ENCODE measurements at places on chromosomes 6 and 20. TPM values are rescaled to one million over a fixed set of nuclear protein-coding genes. Genes with fewer than 3 reads are reported as not detected.

DNA sequence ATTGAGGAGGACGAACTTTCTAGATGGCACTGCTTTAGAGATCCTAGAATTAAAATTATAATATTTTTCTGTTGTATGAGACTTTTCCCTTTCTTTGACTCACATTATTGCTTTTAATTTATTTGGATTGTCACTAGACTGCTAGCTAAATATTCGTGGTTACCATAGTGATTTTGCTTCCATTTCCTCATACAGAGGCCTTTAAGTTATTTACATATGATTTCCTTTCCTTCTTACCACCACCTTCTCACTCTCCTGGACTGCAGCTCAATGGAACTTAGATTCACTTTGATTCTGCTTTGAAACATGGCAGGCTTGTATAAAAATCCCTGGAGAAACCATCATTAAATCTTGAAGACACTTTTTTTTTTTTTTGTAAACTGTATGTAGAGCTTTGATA lies 222.9 kb downstream of the LAMA2 start:
- no peak for DNase-seq

DNA sequence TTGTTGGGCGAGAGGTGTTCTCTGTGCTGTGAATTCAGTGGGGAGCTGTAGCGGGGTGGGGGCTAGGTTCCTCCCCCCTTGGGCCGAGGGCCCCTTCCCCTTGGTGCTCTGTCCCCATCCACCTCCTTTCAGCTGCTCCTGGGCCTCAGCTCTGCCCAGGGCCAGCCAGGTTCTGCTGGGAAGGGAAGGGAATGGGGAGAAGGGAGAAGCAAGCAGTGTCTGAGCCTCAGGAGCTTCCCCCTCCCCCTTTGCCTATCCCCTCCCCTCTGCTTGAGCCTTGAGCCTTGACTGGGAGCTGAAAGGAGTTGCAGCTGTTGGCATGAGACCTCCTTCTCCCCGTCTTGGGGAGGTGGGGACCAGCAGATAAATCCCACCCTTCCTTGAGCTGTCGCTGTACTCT lies 576 bp upstream of the RRP36 start:
- no peak for DNase-seq

- no peak for DNase-seq
These were observed 211.4 kb upstream of the SGK1 start for GRCh38 chr6:134529305-134529704.

- no peak for DNase-seq
These were observed 10.5 kb downstream of the SAYSD1 start for GRCh38 chr6:39104528-39104927.

DNA sequence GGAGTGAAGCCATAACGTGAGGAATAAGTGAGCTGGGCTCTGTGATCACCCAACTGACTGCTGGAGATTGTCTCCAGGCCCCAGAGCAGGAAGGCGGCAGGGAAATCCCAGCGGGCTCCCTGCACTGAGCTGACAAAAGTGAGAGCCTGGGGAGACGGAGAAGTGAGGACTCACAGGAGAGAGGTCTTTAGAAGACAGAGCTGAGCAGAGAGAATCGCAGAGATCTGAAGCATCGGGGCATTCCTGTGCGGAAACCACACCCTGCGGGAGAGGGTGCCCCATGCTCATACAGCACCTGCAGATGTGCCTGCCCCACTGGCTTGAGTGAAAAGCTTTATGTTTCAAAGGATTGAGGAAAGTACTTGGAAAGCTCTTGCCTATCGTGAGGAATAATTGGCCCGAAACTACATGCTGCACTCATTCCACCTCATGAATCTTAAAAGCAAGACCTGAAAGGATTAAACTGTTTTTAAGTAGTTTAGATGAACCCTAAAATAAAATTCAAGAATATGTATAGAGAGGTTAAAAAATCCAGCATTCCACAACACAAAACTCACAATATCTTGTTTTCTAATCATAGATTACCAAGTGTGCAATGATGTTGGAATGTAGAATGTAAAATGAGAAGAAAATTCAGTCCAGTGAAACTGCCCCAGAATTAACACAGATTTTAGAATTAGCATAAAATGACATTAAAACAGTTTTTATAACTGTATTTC lies 17.7 kb upstream of the THBS2 start:
- DNase-seq = no peak

- DNase-seq = no peak
These were observed 43.7 kb downstream of the VGLL2 start for GRCh38 chr6:117309069-117309468.

DNA sequence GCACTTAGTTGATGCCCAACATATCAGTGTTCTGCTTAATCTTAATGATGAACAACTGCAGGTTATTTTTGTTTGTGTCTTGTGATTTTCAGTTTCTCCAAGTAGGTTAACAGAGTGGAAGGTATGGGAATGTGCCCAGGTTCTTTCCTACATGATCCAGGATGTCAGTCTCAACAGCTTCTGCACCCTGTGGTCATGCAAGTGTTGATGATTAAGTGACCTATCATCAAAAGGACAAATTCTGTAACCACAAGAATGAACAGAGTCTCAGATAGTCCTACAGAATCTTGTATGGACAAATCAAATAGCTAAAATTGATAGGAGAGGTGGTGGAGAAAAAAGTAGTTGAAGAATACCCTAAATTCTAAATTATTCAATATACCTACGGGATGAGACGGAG lies 26.1 kb downstream of the MAN1A1 start:
- no peak for DNase-seq

DNA sequence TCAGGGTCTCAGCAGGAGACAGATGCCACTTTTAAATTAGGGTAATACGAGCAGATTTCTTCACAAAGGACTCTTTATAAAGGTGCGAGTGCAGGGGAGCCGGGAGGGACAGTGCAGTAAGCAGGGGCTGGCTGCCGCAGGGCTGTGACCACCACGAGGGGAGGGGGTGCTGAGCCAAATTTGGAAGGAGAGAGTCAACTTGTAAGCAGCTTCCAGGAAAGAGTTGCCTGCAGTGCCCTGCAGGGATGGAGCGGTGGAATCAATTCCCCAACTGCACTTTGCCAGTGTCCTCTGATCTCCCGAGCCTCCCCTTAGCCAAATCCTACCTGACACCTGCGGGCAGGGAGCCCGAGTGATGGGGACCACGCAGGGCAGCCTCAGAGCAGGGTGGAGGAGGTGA lies 13.9 kb upstream of the CCDC167 start:
- DNase-seq = no peak

DNA sequence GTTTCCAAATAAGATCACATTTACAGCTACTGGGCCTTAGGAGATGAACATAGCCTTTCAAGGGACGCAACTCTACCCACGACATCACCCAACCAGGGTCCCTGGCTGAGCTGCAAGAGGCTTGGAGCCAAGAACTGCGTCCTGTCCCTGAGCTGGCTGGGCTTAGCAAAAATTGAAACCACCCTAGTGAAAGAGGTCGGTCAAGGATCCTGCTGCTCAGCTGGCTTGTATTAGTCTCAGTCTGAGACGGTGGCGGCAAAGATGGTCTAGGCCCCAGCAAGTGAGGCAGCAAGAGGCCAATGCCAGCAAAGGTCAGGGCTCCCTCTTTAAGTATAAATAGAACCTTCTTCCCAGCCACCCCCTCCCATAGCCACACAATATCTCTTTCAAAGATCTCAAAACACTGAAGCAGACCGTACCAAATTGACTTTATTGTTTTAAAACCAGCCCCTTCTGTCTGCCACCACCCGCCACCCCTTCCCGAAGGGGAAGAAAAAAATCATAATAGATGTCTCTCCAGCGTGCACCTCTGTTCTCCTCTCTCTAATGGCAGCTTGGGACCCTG lies 140.5 kb downstream of the EYA2 start:
- DNase-seq = peak; percentile 22

- DNase-seq = no peak
These were observed 101.4 kb downstream of the CDH4 start for GRCh38 chr20:61353261-61354000.

DNA sequence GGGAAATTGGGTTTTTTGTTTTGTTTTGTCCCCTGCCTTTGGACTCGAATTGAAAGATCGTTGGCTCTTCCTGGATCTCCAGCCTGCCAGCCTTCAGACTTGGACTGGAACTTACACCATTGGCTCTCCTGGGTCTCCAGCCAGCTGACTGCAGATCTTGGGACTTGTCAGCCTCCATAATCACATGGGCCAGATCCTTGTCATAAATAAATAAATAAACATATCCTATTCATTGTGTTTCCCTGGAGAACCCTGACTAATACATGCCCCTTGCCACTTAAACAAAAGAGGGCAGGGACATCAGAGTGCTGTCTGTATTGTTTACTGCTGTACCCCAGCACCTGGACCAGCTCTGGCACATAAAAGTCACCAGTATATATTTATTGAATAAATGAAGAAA lies 101.5 kb downstream of the CAP2 start:
- DNase-seq = no peak

- peak; percentile 82 for DNase-seq
These were observed 7.7 kb downstream of the CYP21A2 start for GRCh38 chr6:32045811-32046449.

GRCh38 chr6:96760153-96760687 lies 77.1 kb downstream of the GPR63 start:
- no peak for DNase-seq

DNA sequence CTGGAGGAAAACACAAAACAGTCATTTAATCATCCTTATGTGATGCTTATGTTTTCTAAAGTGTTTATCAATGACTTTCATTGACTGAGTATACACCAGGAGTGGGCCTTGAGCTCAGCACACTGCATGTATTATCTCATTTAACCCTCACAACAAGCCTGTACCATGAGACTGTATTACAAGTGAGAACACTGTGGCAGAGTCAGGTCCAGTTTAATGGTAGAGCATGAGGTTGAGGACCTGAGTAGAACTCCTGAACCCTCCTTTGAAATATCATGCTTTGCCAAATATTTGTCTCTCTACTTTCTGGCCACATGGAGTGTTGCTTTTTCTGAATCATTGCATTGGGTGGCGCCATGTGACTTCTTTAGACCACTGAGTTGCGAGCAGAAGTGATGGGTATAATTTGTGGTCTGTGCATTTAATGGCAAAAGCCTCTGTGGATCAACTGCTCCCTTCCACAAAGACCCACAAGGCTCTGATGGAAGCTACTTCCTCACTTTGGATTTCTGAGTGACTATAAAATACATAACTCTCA lies 65.0 kb upstream of the SIRPG start:
- no peak for DNase-seq

GRCh38 chr6:92114091-92114675 lies 1305.2 kb downstream of the EPHA7 start:
- DNase-seq = no peak

GRCh38 chr6:75579951-75580350 lies 21.7 kb upstream of the SENP6 start:
- no peak for DNase-seq

GRCh38 chr6:106014955-106015354 lies 71.2 kb upstream of the PRDM1 start:
- no peak for DNase-seq

GRCh38 chr6:34810936-34811632 lies 19.2 kb downstream of the BLTP3A start:
- no peak for DNase-seq

DNA sequence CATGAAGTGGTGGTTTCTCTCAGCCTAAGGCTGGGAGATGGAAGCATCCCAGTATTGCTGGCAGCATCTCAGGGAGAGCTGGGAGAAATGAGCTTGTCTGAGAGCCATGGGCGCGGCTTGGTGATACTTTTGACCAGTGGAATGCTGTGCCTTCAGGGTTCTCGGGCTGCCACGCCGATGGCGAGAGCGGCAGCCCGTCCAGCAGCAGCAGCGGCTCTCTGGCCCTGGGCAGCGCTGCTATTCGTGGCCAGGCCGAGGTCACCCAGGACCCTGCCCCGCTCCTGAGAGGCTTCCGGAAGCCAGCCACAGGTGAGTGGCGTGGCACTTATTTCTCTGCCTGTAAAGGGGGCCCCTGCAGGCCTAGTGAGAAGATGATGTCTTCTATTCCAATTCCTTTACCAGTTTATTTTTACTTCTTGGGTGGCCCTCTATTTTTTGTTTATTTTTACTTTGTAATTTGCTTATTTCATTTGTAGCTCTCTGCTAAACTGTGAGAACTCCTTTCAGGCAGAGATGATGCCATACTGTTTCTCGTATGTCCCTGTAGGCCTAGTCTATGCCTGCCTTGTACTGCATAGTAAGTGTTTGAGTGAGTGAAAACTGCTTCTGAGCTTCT lies 71.7 kb downstream of the ASXL1 start:
- no peak for DNase-seq

DNA sequence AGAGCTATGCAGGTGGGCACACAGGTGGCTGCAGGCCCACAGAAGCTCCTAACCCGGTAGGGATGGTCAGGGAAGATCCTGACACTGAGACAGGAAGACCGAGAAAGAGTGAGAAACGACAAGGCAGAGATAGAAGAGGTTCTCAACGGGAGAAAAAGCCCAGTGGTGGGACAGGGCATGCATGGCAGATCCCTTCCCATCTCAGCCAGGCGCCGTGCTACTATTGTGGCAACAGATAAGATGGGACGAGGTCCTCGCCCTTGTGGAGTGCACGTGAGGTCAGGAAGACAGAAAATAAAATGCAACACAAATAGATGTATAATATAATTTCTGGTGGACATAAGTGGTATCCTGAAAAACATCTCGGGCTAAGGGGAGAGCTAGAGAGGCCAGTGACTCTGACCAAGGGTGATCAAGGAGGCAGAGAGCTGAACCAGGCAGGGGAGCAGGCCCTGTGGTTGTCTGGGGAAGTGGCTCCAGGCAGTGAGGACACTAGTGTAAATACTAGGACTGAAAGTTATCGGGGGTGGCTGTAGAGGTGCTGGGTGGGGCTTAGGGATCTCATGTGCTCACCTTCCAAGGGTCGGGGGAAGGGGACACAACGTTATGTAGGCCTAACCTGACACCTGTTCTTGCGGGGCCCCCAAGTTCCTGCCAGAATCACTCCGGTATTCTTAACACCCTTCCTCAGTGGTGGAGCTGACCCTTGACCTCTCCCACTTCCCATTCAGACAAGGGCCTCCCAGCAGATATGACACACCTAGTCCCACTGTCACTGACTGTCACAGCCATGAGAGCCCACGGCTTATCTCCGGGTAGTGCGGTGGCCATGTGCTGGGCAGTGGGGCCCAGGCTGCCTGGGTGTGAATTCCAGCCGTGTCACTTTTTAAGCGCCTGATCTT lies 1.0 kb downstream of the SRXN1 start:
- no peak for DNase-seq

LGSN gene
- total RNA-seq = not detected

SYTL3 gene
- total RNA-seq = 9.7 TPM

CCM2L gene
- 9.4 TPM for total RNA-seq

TULP1 gene
- not detected for total RNA-seq

NCOA7 gene
- 17.1 TPM for total RNA-seq

SAMD5 gene
- total RNA-seq = 1.4 TPM

MRPS18A gene
- total RNA-seq = 35.5 TPM

TEAD3 gene
- total RNA-seq = 37.6 TPM

All from right cardiac atrium (tissue), 5 donors.